IPS DF 6.9 (cell line): ENCODE measurements at places on chromosomes 1 and 21.

GRCh38 chr1:115364046-115364779, 26.2 kb upstream of the NGF start:
- DNase-seq, result no peak

DNA sequence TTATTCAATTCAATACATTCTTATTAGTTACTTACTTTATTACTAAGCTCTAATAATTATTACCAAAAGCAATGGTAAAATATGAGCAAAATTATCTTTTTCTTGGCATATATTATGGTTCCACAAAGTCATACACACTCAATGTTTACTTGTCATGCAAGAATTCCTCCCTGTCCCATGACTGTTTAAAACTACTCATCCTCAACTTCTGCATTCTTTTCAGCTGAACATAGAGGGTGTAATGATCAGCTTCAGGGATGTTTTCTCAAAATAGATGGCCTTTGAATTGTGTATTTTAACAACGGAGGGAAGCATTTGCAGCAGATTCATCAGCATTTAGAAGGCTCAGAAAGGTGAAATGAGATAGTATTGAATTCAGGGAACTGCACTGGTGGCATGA, 499.0 kb downstream of the RWDD3 start:
- no peak for DNase-seq

DNA sequence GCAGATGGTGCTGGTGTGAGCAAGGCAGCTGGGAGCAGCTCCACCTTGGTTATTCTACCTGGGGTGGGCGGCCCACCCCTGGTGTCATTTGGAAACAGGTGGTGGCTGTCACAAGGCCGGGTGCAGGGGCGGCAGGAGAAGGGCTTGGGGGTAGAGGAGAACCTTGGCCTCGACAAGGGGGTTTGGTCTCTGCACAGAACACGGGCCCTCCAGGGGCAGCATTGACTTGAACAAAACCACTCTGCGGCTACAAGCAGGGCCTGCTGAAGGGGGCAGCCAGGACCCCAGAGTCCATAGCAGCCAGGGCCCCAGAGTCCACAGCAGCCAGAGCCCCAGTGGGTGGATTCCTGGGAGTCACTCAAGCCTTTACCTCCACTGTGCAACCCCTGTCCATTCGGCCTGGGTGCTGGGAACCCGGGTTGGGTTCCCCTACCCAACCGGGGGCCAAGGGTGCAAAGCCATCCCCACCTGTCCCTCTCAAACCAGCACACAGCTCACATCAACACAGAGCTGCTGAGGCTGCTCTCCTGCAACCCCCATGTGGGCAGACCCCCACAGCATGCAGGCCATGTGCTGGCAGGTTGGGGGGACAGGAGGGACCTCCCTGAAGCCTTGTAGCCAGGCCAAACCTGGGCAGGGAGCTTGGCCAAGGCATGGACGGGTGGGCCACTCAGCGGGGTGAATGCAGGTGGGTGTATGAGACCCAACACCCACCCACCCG, 7.7 kb downstream of the TRIM11 start:
- DNase-seq, result no peak

GRCh38 chr1:35568975-35569395, 4.1 kb upstream of the TFAP2E start:
- DNase-seq, result no peak

GRCh38 chr1:87715471-87715870, 386.8 kb downstream of the LMO4 start:
- DNase-seq, result no peak

DNA sequence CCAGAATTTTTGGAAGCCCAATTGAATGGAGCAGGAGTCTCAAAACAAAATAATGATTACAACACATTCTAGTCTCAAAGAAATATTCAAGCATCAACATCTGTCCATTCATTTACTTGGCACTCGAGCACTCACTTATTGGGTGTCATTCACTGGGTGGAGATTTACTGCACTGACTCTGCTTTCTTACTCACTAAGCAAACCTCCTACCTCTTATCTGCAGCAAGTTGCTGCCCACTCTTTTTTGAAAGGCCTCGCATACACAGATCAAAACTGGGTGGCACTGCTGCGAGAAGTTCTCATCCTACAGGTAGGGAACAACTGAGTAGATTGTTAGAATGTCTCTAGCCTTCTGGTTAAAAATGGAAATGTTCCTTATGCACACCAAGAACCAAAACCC, 18.0 kb downstream of the RHBDL2 start:
- no peak for DNase-seq

DNA sequence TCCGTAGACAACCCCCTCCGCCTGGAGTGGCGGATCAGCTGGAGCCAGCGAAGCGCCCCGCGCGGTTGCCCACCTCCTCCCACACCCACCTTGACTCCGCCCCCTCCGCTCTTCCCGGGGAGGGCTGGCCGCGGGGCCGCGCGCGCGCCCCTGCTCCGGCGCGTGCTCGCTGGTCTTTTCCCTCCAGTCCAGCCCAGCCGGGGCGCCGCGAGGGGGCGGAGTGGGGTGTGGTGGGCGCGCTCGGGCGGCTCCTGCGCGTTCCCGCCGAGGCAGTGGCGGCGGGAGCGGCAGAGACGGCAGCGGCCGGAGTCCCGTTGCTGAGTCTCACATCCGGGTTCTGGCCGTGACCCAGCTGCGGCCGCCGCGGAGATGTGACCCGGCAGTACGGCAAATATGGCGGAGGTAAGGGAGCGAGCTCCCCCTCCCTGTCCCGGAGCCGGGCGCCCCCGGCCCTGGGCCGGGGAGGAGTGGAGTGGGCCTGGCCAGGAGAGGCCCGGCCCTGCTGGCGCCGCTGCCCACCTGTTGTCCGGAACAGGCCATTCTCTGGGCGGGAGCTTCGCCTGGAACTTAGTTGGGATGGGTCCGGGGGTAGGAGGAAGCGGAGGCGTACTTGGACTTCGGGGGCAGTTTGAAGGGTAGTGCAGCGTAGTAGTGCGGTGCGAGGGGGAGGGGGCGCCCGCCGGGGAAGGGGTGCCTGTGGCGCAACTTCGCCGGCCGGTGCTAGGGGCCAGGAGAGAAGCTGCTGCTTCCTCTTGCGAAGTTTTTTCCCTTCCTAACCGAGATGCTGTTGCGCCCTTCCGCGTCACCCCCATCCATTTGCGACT, 5.4 kb downstream of the MIER1 start:
- peak; percentile 85 for DNase-seq
